WTC11 (cell line): ENCODE measurements at places on chromosomes 13 and 19. TPM values are rescaled to one million over a fixed set of nuclear protein-coding genes. Genes with fewer than 3 reads are reported as not detected.
A peak's percentile ranks its signal among the peaks of the same experiment; 100 is the strongest.

The PPAN gene
- total RNA-seq = 74.1 to 83.7 TPM (median 80.8 TPM) in 3 replicates

The KCNN1 gene
- 15.3 to 18.0 TPM (median 17.2 TPM) in 3 replicates for total RNA-seq

- H3K36me3 ChIP-seq = peaks cover 31% of the 10 kb centered on the region
- no peaks in the 10 kb centered on the region for H3K27me3 ChIP-seq
- no peak overlapping the region for H3K4me3 ChIP-seq
- no peak overlapping the region; the same call in 1 of the 2 replicates for H3K27ac ChIP-seq
- no peak for DNase-seq
Observed at GRCh38 chr19:42051166-42052115, 18.6 kb downstream of the GRIK5 start.

The IRS2 gene
- 17.9 to 20.5 TPM (median 18.6 TPM) in 3 replicates for total RNA-seq

The TUBA3C gene
- not detected in 3 replicates for total RNA-seq

The ARHGAP45 gene
- 40.9 to 46.4 TPM (median 44.1 TPM) in 3 replicates for total RNA-seq

GRCh38 chr19:28492621-28493020, 720.3 kb downstream of the UQCRFS1 start:
- no peak for DNase-seq
- peaks cover 55% of the 10 kb centered on the region for H3K4me1 ChIP-seq
- H3K36me3 ChIP-seq = no peaks in the 10 kb centered on the region
- H3K27ac ChIP-seq = no peak overlapping the region; the same call in 1 of the 2 replicates
- H3K4me3 ChIP-seq = no peak overlapping the region

DNA sequence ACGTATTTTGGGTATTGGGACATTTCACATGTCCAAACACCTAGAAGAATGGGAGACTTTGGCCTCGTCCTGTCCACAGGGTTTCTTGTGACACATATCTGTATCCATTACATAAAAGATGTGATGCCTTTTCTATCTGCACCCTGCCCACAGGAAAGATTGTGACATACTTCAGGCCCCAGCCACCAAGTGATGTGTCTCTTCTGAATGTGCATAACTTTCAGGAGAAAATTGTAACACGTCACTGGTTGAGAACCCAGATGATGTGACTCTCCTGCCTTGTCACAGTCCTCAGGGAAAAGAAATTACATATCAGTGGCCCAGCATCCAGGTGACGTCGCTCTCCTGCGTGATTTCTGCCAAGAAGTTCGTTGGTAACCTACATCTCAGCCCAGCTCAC, 21.0 kb upstream of the ZNF681 start:
- no peaks in the 10 kb centered on the region for H3K4me1 ChIP-seq
- peaks cover 90% of the 10 kb centered on the region for H3K36me3 ChIP-seq
- no peak overlapping the region for H3K4me3 ChIP-seq
- H3K27ac ChIP-seq = no peak overlapping the region
- no peak for DNase-seq

DNA sequence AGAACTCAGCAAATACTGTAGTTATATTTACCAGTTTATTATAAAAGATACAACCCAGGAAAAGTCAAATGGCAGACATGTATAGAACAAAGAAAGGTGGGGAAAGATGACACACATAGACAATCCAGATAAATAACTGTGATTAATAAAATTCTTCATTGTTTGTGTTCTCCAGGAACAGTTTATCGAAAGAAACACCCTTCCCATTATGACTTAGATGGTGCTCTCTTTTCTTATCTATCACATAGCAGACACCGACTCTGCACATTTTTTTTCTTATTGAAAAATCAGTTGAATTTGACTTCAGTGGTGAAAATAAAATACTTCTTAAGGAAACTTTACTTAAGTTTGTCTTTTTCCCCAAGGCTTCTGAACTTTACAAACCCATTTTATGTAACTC, 6.2 kb downstream of the ZNF708 start:
- H3K4me3 ChIP-seq = no peak overlapping the region
- H3K27me3 ChIP-seq = no peaks in the 10 kb centered on the region
- H3K4me1 ChIP-seq = peaks cover 58% of the 10 kb centered on the region
- H3K27ac ChIP-seq = peak overlapping the region; percentile 81; the same call in 1 of the 2 replicates
- no peak for DNase-seq

DNA sequence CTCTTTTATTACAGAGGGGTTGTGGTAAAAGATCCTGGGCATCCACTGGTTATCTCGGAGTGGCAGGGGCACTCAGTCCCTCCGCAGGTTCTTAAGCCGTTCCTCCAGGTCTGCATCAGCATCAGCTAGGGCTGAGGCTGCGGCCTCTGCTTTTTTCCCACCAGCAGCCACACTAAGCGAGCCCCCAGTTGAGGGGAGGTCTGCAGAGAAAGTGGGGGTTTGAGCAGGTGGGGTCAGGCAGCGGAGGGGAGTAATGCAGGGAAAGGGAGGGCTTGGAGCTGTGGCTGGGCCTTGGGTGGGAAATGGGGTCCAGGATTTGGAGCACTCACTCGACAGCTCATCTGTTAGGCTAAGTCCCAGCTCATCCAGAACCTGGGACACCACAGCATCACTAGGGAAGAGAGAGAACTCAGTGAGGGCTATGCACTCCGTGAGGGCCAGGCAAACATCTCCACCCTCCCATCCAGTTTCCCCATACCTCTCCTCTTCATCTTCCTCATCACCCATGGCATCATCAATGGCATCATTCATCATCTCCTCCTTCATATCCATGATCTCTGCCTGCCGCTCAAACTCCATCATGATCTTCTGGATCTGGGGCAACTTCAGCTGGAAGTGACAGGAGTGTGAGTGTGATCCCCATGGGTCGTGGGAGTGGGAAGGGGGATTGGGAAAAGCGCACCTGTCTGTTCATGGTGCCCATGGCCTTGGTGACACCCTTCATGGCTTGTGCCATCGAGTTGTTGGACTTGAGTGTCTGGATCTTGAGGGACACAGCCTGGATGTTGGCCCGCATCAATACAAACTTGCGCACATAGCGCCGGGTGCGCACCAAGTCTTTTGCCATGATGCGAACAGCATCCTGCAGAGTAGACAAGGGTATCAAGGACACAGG, 3.1 kb downstream of the CHMP2A start:
- peaks cover 70% of the 10 kb centered on the region for H3K36me3 ChIP-seq
- no peak overlapping the region for H3K4me3 ChIP-seq
- no peaks in the 10 kb centered on the region; the same call in 1 of the 2 replicates for H3K27me3 ChIP-seq
- H3K27ac ChIP-seq = no peak overlapping the region
- DNase-seq = no peak

The SIGLEC10 gene
- total RNA-seq = 0.44 TPM in 1 of 3 replicates, not detected in the others

DNA sequence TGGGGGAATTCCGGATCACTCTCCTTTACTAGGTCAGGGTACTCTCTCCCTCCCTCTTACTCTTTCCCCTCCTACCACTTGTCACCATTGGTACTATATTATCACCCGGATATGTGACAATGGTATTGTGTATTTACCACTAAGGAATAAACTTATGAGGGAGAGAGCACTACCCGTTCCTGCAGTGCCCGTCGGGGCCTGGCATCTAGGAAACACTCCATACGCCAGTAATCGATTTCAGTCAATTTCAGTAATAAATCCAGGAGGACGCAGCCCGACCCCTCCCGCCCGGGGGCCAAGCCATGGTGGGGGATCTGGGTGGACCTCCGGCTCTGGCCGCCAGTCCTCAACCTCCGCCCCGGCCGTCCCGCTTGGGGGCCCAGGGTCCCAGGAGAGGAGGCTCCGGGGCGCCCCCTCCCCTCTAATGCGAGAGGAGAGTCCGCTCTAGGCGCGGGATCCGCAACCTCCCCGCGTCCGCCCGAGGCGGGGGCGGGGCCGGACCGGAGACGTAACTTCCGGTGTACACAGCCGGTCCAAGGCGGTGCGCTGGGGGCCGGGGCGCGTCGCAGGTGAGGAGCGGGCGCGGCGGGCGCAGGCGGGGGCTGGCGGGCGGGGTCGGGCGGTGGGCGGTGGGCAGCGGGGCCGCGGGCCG, at the start of gene GARRE1:
Gene GARRE1, plus strand, starts transcription at position 509 of the 652 bp plus-strand sequence. CDS start 45,920 bp downstream, outside the sequence.
- no peaks in the 10 kb centered on the region for H3K36me3 ChIP-seq
- H3K4me1 ChIP-seq = peaks cover 15% of the 10 kb centered on the region
- DNase-seq = peak; percentile 95
- H3K27me3 ChIP-seq = no peaks in the 10 kb centered on the region; the same call in 1 of the 2 replicates

- H3K27me3 ChIP-seq = no peaks in the 10 kb centered on the region
- no peak for DNase-seq
- no peak overlapping the region for H3K27ac ChIP-seq
- peaks cover 18% of the 10 kb centered on the region for H3K36me3 ChIP-seq
- H3K4me3 ChIP-seq = no peak overlapping the region
Observed at GRCh38 chr13:28346154-28346553, 148.8 kb downstream of the FLT1 start.

GRCh38 chr13:35978607-35979316, 152.4 kb downstream of the DCLK1 start:
- H3K4me3 ChIP-seq = no peak overlapping the region
- peak; percentile 27 for DNase-seq
- no peaks in the 10 kb centered on the region for H3K27me3 ChIP-seq
- H3K36me3 ChIP-seq = peaks cover 39% of the 10 kb centered on the region
- H3K27ac ChIP-seq = no peak overlapping the region
